ENCODE measurements at places on chromosomes 1 and 21.

- DNase-seq, result no peak
These were observed 1.3 kb upstream of the ATP6V1G3 start for GRCh38 chr1:198541737-198542136.

- no peak for DNase-seq
These were observed 511 bp downstream of the DNTTIP2 start for GRCh38 chr1:93878501-93878888.

DNA sequence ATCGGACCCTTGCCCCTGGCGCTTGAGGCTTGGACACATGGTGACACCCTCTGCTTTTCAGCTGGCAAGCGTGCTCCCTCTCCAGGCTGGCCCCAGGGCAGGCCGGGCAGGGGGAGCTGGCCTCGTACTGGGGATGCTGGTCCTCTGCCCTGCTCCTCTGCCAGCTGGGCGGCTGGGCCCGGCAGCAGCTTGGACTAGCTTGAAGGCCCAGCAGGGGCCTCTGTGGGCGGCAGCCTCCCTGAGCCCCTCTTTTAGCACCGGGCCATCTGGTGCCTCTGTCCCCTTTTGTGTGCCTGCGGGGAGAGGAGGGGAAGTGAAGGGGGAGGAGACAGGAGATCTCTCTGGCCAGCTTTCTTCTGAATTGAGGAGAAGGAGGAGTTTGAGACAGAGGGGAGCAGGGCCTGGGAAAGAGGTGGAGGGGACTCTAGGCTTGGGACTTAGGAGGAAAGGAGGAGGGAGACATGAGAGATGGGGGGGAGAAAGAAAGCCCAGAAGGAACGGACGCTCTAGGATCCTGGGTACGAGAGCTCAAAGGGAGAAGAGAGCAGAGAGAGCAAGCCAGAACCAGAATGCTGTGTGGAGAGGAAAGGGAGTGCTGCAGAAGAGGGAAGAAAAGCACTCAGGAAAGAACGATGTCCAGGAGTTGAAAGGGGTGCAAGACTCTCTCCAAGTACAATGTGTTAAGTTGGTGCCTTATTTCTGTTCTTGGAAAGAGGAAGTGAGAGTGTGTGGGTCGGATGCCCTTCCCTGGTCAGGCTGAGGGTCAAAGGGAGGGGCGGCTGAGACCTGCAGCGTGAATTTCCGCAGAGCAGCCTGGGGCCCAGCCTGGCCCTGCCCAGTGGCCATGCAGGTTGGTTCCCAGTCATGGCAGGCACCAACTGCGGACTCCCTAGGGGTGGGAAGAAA, 40.3 kb downstream of the IER5 start:
- no peak for DNase-seq

DNA sequence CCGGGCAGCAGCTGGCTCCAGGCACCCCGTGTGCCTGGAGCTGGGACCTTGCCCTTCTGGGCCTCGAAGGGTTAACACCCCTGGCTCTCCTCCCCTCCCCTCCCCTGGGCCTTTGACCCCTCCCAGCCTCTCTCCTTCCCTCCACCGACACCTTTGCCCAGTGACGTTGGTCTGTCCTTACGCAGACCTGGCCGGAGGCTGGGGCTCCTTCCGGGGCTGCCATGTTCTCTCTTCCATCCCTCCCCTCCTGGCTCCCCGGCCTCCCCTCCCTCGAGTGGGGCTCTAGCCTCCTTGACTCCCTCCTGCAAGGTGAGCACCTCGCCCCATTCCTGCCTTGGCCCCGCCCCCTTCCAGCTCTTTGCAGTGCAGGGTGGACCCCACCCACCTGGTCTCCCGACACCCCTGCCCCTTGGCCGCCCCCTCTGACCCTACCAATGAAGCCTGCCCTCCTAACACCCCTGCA, at the start of gene TMEM82:
Gene TMEM82, plus strand, starts transcription at position 161 of the 463 bp plus-strand sequence. Its CDS starts 61 bp downstream, at position 222.
- no peak for DNase-seq

GRCh38 chr1:18951416-18951815, 5.1 kb downstream of the IFFO2 start:
- no peak for DNase-seq

GRCh38 chr1:24481843-24482610, 20.6 kb upstream of the RCAN3 start:
- DNase-seq, result no peak

DNA sequence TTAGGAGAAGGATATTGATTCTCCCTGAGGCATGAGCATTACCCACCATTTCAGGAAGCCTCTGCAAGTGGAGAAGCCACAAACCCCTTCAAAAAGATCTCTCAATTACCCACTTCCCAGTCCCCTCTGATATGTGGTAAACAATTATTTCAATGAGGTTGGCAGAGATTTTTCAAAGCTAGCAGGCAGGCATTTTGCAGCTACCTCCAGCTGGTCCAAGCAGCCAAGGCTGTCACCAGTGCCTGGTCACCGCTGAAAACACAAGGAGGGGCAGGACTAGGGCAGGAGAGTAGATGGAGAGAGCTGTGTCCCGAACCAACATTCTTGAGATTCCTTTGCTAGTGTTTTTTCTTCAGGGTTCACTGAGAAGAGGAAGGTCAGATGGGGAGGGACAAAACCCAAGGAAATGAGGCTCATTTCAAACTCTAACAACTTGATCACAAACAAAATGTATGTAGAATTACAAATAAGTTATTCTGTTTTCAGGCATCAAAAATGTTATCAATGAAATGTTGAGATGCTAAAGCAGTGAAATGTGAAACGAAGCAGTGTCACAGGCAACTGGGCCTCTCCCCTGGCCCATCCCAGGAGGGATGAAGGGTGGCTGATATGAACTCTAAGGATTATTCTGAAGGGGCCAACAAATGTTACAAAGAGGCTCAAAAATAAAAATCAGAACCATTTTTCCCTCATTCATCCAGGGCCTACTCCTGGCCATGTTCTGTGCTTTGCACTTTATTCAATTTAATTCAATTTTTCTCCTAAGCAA, 22.3 kb downstream of the APP start:
- no peak for DNase-seq

- DNase-seq, result no peak
These were observed 2.7 kb downstream of the MOB3C start for GRCh38 chr1:46613661-46614603.

- DNase-seq, result no peak
These were observed 13.4 kb downstream of the RAP1GAP start for GRCh38 chr1:21655748-21656147.

GRCh38 chr1:171090604-171091003, at the start of gene FMO3:
TSS of gene FMO3 (plus strand) at chr1:171090905. CDS start at chr1:171092659, 1,754 bp downstream.
- no peak for DNase-seq

- DNase-seq, result no peak
These were observed 259.7 kb downstream of the RHOU start for GRCh38 chr1:228994676-228995594.

DNA sequence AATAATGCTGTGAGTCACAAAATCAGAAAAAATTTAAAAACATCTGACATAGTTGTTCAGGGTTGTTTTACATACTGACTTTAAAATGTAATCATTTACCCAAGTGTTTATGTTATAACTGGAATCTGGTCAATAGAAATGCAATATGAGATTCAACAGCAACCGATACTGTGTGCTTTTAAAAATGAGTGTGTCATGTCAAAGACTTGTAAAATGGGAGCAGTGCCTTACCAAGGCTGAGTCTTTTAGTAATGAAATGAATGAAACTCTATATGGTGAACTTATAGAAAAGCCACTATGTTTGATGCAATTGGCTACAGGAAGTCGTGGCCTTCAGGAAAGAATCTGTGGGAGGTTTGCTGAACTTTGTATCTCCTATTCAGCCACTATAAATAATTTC, 570.2 kb downstream of the DPYD start:
- no peak for DNase-seq

Data from cortex of kidney (tissue), 1 donor.